ENCODE measurements at places on chromosomes 4 and X.

- DNase-seq = peak; percentile 26
Observed at GRCh38 chr4:121370729-121371325, 10.0 kb downstream of the QRFPR start.

GRCh38 chrX:101160001-101160400 lies 59.6 kb upstream of the DRP2 start:
- DNase-seq = no peak

- no peak for DNase-seq
Observed at GRCh38 chr4:169826634-169827187, 69.0 kb upstream of the HPF1 start.

DNA sequence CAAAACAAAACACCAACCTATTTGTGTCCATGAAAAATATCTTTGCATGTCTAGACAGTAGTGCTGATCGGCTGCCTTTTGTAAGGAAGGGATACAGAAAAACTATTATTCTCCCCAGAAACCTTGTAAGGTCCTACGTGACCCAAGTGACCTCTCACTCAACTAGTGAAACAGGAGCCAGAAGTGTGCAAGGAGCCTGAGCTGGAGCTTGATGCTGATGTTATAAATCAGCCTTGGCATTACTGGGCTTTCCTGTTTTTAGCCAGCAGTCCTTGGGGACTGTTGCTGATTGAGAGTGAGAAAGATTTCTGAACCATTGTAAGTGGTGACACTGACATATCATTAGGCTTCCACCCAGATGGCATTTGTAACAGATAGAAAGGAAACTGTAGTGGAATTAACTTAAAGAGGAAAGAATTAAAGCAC lies 100.8 kb upstream of the LIMCH1 start:
- DNase-seq = no peak

GRCh38 chr4:159358226-159358625 lies 255.3 kb downstream of the RAPGEF2 start:
- DNase-seq = no peak
